ENCODE measurements at places on chromosomes 16 and 17. TPM values are rescaled to one million over a fixed set of nuclear protein-coding genes. Genes with fewer than 3 reads are reported as not detected.
A peak's percentile ranks its signal among the peaks of the same experiment; 100 is the strongest.

- DNase-seq = no peak
These were observed 83.9 kb downstream of the NT5M start for GRCh38 chr17:17387017-17387497.

DNA sequence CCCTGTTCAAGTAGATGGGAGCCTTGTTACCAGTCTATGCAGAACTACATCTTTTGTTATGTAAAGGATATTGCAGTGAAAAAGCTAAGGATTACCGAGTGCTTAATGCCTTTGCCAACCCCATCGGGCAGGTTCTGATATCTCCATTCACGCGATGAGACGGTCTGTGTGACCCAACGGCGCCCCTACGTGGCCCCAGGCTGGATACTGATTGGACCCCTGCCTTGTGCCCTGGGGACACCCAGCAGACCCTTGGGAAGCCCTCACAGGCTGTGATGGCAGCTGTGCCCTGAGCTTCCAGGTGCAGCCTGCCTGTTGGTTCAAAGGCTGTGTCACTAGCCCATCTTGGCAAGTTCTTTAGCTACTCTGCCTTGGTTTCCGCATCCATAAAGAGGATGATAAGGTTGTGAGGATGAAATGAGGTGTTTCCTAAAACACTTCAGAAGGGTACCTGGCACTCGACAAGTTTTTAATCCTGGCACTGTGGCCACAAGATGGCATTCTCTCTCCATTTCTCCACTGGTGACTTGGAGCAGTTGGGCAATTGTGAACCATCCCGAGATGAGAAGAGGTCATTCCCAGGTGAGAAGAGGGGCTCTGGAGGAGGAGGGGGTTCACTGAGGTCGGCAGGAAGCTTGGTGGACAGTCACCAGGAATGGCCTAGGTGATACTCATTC lies 33.6 kb downstream of the HAPSTR1 start:
- no peak for DNase-seq

GRCh38 chr17:58121925-58122324 lies 26.3 kb upstream of the OR4D1 start:
- no peak for DNase-seq

DNA sequence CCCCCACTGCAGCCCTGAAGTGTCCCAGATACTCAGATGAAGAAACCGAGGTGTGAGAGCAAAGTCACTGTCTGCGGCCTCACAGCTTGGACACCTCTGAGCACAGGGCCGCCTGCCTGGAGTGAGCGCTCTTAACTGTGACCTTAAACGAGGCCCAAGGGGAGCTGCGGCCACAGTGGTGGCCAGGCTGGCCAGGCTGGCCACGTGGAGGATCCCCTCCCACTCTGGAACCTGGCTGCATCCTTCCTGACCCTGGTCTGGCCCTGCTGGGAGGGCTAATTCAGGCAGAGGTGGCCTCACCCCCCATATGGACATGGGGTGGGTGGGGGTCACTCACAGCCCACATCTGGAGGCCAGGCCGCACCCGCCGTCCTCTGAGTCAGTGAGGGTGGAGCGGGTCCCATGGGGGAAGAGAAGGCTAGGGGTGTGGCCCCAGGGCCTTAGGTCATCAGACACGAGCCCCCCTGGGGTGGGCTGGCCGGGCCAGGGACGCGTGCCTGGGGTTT lies 6.6 kb downstream of the VASN start:
- DNase-seq = no peak

DNA sequence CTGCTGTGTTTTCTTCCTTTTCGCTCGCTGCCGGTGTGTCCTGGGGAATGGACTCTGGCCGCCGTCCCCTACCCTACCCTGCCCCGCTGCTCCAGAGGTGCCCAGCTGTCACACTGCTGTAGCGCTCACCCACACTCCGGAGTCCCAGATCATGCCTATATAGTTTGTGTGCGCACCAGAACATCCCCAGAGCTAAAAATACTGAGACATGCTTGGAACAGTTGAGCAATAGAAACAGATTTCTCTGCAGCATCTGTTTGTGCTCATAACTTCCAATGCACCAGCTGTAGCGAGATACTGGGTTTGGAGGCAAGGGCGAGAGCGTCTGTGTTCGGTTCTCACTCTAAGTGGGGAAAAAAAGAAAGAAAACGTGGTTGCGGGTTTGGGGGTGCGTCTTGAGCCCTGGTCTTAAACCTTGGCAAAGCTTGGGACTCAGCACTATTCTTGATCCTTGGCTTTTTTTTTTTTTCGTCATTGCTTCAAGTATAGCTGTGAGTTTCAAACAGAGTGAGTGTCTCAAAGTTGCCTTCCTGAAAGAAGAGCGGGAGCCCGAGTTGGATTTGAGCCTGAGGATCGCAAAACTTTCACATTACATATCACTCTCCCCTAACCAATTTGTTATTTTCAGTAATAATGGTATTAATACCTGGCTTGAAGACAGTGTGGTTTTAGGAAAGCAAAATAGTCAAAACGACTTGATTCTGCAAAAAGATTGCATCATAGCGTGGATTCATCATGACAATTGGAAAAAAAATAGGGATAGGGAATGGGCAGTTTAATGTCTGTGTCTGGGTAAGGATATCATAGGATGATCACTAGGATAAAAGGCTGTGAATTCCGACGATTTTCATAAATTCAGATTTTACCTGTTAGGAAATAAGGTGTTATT lies 621 bp downstream of the KCNJ2 start:
- no peak for DNase-seq

- DNase-seq = no peak
These were observed 164.8 kb upstream of the FOXF1 start for GRCh38 chr16:86345516-86345915.

DNA sequence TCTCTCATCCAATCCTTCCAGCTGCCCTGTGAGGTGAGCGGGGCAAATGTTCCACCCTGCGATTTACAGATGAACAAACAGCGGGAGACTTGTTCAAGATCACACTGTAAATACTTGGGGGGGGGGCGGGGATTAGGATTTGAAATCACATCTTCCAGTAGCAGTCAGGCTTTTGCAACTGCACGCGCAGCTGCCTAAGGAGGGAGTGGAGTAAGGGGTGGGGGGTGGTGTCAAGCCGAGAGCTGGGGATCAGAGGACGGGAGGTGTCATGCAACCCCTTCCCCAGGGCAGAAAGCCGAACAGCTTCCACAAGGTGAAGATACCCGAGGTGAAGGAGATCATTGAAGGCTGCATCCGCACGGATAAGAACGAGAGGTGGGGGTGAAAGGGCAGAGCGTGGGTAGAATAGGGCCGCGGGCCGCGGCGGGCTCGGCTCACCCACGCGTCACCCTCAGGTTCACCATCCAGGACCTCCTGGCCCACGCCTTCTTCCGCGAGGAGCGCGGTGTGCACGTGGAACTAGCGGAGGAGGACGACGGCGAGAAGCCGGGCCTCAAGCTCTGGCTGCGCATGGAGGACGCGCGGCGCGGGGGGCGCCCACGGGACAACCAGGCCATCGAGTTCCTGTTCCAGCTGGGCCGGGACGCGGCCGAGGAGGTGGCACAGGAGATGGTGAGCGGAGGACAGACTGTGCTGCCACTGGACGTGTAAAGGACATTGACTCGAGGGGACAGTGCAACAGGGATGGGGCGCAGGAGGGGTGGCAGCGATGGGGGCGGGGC lies 4.6 kb downstream of the WNK4 start:
- no peak for DNase-seq

- no peak for DNase-seq
These were observed 2.0 kb upstream of the SYNGR2 start for GRCh38 chr17:78166416-78166815.

GRCh38 chr16:397135-397661 lies at the start of gene NME4:
Gene NME4, plus strand, starts transcription at chr16:397199. Its CDS starts 24 bp downstream, at chr16:397223.
- peak; percentile 47 for DNase-seq

DNA sequence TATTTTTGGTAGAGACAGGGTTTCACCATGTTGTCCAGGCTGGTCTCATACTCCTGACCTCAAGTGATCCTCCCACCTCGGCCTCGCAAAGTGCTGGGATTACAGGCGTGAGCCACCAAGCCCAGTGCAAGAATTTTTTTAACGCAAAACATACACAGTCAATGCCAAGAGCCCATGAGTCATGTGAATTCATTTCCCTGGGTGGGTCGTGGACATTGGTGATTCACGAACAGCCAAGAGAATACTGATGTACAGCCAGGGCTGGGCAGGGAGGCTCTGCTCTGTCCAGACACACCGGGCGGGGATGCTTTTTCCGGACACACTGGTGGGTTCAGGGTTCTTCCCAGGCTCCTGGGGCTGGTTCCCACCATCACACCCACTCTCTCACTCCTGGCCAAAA lies 17.7 kb downstream of the SLC38A8 start:
- no peak for DNase-seq

DNA sequence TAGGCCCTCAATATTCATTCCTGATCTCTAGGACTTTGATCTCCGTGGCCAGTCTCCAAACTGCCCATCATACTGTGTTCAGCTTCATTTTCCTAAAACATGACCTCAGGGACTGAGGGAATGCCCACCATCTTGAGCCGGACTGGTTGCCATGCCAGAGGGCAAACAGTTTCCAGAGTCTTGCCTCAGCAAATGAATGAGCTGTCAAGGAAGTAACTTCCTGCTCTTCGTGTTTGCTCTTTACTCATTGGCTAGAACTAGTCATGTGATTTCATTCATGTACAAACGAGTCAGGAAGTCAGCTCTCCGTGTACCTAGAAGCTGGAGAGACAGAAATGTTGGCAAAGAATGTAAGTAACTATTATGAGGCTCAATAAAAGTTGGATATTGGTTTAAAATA lies 50.2 kb downstream of the ANKFN1 start:
- DNase-seq = no peak

DNA sequence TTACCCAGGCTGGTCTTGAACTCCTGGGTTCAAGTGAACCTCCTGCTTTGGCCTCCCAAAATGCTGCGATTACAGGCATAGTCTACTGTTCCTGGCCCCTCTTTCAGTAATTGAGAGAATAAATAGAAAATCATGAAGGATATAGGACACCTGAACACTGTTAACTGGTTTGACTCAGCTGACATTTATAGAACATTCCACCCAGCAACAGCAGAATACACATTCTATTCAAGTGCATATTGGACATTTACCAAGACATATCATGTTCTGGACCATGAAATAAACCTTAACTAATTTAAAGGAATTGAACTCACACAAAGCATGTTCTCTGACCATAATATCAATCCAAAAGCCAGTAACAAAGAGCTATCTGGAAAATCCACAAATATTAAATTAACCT lies 19.8 kb upstream of the BAIAP2 start:
- DNase-seq = no peak

GRCh38 chr17:58755269-58755576 lies 431 bp upstream of the PPM1E start:
- no peak for DNase-seq

DNA sequence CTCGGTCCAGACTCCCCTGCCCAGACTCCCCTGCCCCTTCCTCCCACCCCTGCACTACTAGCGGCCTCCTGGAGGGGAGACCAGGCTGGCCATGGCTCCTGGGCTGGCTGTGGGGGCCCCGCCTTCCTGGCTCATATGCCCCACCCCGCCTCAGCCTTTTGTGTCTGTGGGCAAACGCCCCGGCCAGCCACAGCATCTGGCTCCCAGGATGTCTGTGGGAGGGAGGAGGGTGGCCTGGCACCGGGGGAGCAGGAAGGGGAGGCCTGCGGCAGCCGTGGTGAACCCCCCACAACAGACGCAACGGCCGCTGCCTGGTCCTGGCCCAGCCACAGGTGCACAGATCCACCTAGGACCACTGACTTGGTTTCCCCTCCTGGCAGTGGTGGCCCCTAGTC lies 32.9 kb downstream of the BAHCC1 start:
- DNase-seq = no peak

GRCh38 chr16:58853854-58854791 lies 120.0 kb upstream of the GOT2 start:
- no peak for DNase-seq

The CCL17 gene
- not detected for total RNA-seq

The KRT12 gene
- total RNA-seq = not detected

The SHISA9 gene
- 0.05 TPM for total RNA-seq

The CACNG1 gene
- not detected for total RNA-seq

The QRICH2 gene
- total RNA-seq = 2.6 TPM

The TBX4 gene
- not detected for total RNA-seq

The HEATR9 gene
- not detected for total RNA-seq

The MYH11 gene
- total RNA-seq = 2.7 TPM

Measured in left lobe of liver (tissue), 2 donors.